Cardiac ventricle fibroblast (primary cell): ENCODE measurements at places on chromosomes 4 and X. TPM values are rescaled to one million over a fixed set of nuclear protein-coding genes. Genes with fewer than 3 reads are reported as not detected.

Gene MAGEA9B
- not detected in 2 replicates for total RNA-seq

Gene RTL5
- 3.9 and 5.6 TPM in 2 replicates for total RNA-seq

Gene MAN2B2
- total RNA-seq, result 35.3 and 46.8 TPM in 2 replicates

Gene MAGEE2
- not detected in 2 replicates for total RNA-seq

Gene C4orf46
- 4.6 and 10.6 TPM in 2 replicates for total RNA-seq
